D341Med (cell line): ENCODE measurements at places on chromosomes 6 and 20.

- DNase-seq = no peak
Measured at GRCh38 chr20:43372051-43372450, 85.6 kb upstream of the SRSF6 start.

DNA sequence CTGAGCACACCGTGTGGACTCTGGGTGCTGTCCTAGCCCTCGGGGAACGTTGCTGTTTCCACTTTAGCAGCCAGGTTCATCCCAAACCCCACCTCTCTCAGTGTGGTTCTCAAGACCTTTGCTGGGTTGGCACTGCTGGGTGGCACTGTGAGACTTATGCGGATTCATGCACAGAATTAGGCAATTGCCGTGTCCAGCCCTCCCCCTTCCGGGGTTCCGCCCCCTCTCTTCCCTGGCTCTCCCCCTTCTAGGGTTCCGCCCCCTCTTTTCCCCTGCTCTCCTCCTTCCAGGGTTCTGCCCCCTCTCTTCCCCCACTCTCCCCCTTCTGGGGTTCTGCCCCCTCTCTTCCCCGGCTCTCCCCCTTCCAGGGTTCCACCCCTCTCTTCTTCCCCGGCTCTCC, 39.8 kb upstream of the SLCO4A1 start:
- DNase-seq = no peak

DNA sequence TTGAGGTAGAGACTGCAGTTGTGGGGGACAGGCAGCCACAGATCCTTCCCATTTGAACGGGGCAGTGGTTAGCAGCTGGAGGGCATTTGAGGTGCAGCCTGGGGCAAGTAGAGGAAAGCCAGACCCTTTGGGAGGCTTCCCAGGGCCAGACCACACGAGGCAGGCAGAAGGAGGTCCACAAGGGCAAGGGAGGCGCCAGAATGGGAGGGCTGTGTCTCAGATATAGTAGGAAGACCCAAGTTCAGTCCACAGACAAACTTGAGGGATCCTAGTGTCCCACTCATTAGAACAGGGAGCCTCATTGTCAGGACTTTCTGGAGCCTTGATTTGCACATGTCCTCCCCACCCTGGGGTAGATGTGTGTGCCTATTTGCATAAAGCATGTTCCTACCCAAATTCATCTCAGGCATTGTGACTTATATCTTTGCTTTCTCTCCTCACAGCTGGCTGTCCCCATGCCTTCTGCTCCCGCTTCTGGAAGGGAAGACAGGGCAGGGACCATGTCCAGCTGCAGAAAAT, 166.0 kb downstream of the VEGFA start:
- DNase-seq = no peak

DNA sequence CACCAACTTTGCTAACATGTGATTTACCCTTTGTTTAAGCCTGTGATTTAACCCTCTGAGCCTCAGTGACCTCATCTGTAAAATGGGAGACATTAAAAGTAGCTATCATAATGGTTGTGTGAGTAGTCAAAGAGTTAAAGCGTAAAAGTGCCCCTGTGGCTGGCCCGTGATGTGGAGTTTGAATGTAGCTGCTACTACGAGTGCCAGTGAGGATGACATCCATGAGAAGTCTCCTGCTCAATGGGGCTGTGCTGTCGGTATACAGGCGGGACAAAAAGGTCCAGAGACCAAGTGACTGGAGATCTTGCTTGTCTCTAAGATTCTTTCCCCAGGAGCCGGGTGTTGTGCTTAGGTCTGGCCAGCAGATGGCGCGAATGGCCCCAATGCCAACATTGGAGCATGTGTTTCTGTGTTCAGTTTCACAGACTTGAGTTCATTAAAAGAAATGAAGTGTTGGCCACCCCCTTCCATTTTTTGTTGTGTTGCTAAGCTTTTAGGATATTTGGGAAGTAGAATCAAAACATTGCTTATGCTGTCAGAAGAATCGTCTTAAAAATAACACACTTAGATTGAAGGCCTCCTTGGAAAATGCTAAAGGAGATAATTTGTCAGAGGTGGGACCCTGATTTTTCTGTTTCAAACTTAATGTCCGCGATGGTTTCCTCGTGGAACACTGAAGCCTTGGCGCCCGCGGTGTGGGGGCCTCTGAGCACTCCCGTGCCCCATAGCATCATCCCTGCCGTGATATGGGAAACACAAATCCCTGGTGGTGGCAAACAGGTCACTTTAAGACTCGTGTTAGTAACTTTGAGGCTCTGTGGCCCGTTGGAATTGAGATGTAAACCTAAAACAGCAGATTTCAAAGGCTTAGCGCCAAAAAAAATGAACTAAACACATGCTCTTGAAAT, 9.3 kb upstream of the RBM38 start:
- peak; percentile 85 for DNase-seq

DNA sequence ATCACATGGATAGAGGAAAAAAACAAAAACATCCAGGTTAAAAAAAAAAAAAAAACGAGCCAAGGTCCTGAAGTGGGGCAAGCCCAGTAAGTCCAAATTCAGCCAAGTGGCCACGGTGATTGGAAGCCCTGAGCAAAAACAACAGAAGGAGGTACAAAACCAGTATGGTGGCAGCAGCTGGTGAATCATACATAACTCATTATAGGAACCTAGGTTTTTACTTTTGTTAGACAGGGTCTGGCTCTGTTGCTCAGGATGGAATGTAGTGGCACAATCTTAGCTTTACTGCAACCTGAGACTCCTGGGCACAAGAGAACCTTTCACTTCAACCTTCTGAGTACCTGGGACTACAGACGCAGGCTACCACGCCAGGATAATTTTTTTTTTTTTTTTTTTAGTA, 22.7 kb upstream of the MYB start:
- DNase-seq = no peak

DNA sequence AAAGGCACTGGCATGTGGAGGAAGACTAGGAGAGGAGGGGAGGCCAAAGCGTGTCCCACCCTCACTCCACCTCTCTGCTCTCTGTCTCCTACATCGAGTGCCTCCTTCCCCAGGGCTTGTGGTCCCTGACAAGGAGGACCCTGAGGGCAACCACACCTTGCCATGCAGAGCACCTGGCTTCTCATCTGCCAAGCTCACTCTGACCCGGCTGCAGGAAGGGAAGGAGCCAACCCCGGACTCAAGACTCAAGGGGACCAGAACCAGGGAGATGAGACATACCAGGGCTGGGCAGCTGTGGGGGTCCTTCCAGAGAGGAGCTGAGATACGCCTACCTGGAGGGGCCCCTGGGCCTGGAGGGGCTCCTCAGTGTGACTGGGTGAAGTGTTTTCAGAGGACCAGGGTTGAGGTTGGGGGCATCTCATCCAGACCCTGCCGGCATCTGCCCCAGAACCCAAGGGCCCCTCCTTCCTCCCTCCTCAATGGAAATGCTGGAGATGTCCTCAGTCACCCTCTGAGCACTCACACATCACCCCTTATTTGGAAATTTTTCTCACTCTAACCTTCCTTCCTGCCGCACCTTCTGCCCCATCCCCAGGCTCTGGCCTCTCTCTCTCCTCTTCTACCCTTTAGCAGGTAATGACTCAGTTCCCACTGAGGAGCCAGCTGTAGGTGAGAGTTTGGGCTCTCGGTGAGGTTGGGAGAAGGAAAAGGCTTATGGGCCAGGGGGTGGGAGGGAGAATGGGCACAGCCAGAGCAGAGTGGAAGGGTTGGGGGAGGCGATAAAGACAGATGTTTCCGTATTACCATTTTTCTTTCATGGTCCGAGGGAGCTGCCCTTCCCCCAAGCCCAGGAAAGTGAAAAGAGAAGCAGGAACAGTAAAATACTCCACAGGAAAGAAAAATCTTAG, 32.0 kb upstream of the POU5F1 start:
- DNase-seq = no peak

- DNase-seq = no peak
Measured at GRCh38 chr6:163086624-163086920, 327.9 kb upstream of the QKI start.
